ENCODE measurements at places on chromosomes 1 and 21.

DNA sequence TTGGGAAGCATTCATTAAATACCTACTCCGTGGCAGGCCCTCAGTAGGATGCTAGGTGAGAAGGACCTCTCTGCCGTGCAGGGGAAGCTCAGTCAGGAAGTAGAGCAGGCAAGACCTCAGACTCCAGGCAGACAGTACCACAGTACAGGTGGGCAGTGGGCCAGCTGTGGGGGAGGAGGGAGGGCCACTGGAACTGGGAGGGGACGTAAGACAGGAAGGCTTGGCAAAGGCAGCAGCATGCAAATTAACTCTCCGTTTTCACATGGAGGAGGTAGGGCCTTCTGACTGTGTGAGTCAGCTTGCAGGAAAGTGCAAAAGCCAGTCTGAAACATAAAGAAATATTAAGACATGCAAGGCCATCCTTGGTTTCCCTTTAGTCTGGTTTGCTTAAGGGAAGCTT is 157.7 kb downstream of the TRIM33 start:
- no peak for DNase-seq

- DNase-seq: no peak
These were observed 86.4 kb downstream of the DDAH1 start for GRCh38 chr1:85378534-85378933.

- DNase-seq: peak; percentile 66
These were observed 616 bp downstream of the MCOLN3 start for GRCh38 chr1:85047472-85048295.

DNA sequence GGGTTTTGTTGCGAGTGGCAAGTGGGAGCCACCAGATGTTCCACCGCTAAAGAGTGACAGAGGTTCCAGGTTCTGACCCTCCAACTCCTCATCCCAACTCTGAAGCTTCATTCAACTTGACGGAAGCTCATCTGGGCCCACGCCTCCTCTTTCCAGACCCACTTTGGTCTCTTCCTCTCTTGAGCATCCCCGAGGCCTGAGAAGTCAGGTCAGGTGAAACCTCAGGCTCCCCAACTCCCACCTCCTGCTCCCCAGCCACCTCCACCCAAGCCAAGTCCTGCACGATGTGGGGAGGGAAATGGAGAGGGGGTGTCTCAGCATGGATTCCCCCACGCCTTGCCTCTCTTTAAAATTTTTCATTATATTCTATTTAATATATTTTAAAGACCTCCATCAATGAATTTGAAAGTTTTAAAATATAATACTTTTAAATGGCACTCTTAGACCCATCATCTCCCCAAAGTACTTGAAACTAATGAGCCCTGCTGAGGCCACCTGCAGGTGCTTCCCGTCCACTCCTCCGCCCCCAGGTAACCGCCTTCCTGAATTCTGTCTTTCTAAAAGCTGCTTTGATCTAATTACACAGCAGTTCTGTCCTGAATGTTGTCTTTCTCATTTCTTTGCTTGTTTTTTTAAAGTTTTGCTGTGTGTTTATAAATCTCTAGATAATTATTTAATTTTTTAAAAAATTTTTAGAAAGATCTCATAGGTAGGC is 238.1 kb downstream of the KAZN start:
- DNase-seq: no peak

DNA sequence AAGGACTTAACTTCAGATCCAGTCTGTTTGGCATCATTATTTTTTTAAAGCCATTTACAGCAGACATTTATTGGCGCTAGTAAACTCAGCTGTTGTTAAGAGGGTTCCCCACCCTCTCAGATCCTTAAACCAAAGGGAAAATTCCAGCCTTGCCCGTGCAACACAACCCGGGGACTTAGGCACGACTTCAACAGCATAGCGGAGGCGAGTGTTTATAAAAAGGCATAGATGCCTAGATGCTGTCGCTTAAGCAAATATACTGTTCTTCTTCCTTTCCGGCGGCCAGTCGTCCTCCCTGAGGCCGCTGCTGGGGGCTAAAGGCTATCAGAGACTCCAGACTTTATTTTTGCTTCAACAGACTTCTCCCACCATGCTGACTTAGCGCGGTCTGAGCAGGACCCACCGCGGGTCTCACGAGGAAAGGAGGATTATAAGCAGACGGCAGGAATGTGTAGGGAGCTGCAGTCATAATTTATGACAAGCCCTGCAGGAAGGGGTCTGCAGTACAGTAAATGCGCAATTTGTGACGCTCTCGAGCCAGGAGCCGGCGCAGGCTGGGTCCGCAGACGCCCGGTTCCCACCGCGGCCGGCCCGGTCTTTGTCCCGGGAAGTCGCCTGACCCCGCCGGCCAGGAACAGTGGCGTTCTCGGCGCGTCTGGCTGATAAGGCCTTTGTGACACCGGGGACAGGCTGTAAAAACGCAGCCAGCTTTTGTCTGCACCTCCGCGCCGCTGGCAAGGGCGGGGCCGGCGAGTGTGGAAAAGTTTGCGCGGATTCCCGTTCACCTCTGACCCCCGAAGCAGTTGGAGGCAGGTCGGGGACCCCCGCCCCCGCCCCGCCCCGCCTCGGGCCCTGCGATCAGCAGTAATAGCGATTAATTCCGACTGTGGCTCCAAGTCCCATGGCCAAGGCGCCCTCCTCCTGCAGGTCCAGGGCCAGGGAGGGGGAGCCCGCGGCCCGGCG is 61.2 kb upstream of the ARHGEF16 start:
- peak; percentile 67 for DNase-seq

DNA sequence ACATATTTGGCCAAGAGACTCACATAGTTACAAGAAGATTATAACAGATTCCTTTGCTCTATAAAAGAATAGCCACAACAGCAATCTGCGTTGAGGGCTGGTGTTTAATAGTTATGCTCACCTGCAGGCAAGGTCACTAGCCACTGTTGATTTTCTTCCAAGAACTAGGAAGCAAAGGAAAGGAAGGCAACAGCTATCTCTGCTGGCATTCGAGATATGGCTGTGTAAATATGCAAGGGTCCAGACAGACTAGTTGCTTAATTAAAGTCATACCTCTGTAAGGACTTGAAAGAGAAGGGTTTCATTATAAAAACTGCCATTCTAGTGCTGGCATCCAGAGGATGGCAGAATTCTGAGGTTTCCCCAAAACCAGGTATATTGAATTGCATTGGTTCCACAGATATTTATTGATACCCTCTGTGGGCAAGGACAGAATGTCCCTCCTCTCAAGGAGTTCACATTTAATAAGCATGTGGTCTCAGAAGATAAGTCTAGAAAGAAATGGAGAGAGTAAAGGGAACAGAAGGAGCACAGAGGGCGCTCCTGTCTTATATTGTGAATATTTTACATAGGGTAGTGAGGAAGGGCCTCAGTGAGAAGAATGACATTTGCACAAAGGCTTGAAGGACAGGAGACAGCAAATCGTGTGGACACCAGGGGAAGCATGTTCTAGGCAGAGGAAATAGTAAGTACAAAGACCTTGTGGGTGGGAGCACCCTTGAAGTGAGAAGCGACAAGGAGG is 23.6 kb upstream of the PLEKHA6 start:
- DNase-seq: no peak

- no peak for DNase-seq
These were observed 3.3 kb downstream of the CLCNKB start for GRCh38 chr1:16046842-16047241.

DNA sequence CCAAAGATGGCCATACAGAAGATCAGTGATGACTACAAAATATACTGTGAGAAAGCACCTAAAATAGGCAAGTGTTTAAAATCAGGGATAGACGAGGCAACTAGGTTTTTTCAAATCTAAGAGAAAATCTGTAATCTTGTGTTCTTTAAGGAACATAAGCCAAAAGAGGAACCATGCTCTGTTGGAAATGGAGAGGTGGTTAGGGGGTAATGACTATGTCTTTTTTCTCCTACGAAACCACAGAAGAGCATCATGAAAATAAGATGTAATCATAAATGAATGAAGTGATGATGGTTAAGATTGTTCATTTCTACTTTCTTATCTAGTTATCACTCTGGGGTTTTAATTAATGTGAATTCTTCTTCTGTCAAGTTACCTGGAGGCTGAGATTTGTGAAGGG is 43.1 kb downstream of the RGSL1 start:
- DNase-seq: no peak

GRCh38 chr21:26888256-26888655 is 43.0 kb upstream of the ADAMTS1 start:
- no peak for DNase-seq

- no peak for DNase-seq
These were observed 13.0 kb downstream of the DOP1B start for GRCh38 chr21:36169470-36170128.

DNA sequence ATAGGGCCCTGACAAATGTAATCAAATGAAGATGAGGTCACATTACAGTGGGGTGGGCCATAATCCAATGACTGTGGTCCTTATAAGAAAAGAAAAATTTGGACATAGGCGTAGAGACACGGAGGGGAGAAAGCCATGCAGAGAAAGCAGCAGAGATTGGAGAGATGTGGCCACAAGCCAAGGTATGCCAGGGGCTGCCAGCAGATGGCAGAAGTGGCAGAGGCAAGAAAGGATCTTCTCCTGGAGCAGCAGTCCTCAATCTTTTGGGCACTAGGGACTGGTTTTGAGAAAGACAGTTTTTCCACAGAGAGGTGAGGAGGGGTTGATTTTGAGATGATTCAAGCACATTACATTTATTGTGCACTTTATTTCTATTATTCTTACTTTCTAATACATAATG is 355.1 kb downstream of the NPHP4 start:
- DNase-seq: no peak

DNA sequence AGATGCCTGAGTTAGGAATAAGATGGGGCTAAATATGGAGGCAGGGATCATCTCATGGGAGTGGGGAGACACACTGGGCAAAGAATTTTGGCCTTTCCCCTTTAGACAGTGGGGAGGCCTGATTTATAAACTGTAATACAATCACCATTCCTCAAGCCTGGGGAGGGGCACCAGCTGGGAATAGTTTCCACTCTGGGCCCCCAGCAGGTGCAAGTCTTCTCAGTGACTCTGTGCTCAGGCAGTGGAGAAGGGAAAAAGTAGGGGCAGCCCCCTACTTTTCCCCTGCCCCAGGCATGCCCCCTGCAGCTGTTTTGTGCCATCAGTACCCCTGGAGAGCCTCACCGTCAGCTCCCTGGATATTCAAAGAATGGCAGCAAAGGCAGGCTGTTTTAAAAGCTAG is 19.1 kb downstream of the COA7 start:
- DNase-seq: no peak

- no peak for DNase-seq
These were observed 159.5 kb upstream of the KAZN start for GRCh38 chr1:14439015-14439414.

GRCh38 chr1:174726167-174726879 is 273.4 kb upstream of the CACYBP start:
- DNase-seq: no peak

DNA sequence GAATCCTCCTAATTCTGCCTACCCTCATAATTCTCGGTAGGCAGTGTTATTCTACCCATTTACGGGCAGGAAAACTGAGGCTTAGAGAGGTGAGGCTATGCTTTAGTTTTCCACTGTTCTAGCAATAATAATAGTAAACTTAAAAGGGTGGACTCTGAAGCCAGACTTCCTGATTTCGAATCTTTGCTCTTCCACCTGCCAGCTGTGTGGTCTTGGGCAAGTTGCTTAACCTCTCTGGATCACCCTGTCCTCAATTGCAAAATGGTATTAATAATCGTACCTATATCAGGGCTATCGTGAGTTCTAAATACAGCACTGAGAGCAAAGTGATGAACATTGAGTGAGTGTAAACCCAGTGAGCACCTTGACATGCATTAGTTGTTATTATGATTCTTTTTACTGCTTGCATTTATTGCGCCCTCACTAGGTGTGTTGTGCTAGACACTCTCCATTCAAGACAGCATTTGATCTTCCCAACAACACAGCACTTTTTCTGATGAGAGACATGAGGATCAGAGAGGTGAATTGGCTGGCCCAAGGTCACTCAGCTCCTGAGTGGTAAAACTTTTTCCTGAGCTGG is 102.3 kb upstream of the CSF3R start:
- DNase-seq: no peak

DNA sequence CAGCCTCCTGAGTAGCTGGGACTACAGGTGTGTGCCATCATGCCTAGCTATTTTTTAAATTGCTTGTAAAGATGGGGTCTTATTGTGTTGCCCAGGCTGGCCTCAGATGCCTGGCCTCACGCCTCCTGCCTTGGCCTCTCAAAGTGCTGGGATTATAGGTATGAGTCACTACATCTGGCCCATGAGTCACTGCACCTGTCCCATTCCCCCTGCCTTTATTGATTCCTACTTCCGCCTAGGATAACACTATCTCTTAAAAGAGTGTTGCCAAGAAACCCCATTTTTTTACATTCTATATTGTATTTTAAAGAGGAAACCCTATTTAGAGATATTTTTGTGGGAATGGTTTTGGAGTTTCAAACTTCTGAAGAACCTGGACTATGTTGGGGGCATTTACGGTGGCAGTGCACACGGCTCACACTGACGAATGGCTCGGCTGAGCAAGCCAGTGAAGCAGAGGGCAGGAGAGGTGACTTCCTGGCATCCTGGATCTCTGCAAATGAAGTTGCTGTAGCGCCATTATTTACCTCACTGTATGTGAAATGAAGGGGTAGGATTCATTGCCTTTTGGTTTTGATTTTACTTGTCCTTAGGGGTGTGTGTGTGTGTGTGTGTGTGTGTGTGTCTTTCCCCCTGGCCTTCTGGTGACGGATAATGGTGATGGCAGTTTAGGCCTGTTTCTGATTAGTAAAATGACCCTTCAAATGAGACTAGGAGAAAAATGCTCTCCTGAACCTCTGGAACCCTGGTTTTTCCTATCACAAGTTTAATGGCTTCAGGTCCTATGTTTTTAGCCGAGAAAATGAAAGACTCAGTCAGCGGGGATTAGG is 22.5 kb downstream of the KIF26B start:
- DNase-seq: no peak

GRCh38 chr1:30452925-30453324 is 270.5 kb downstream of the MATN1 start:
- DNase-seq: no peak

- peak; percentile 48 for DNase-seq
These were observed 925 bp downstream of the PDE9A start for GRCh38 chr21:42654179-42654912.

DNA sequence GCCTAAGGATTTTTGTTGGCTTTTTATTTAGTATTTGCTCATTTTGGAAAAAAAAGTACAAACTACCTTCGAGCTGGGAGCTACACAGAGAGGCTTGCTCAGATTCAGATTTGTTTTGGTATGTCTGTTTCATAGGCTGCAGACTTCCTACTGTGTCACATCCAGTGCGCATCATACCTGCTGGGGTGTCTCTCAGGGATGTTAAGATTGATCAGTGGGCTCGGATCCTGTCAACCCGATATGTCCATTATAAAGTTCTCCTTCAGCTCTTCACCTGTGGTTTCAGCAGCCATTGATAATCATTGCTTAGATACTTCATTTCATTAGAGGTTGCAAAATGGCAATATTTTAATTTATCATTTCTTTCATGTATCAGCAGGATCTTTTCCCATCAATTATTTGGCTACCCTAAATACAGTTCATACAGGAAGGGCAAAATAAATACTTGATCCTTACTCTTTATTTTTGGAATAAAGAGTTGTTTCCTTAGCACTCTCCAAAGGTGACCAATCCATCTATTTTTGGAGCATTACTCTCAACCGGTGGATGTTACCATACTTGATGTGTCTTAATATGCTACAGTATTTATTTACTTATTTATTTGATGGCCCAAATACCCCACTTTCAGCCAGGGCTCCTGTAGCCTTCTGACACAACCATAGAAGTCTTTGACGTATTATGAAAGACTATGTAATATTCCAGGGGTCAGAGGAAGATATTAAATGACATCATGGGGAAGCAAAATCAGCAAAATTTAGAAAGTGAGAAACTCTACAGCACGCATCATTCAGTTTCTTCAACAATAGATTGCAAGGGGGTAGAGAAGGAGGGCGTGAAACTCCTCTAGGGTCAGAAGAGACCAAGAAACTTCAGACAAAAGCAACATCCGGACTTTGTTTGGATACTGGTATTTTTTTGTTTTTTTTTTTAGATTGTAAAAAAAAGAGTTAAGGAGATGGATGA is 55.3 kb upstream of the HNRNPU start:
- DNase-seq: no peak
